ENCODE measurements at places on chromosomes 11 and 22. TPM values are rescaled to one million over a fixed set of nuclear protein-coding genes. Genes with fewer than 3 reads are reported as not detected.

DNA sequence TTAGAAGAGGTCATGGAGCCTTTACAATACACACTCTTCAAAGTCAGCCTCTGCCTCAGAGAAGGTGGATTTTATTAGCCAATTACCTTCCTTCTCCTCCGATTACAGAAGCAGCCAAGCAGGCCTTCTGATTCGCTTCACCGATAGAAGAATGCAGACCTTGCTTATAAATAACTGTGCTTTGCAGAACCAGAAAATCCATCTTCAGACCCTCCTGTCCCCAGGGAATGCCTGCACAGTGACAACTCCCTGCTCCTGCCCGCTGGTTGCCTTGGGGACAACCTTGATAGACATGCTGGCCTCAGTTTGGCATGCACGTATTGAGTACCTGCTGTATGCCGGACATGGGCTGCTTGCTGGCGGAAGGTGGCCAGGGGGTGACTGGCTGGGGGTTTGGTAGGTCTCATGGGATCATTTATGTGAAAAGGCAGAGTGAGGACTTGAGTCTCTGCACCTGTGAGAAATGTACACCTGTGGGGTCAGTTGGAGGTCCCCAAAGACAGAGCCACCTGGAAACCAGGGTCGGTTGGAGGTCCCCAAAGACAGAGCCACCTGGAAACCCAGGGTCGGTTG is 1238.7 kb downstream of the BRD1 start:
- DNase-seq: no peak
- no peaks in the 10 kb centered on the region for H3K27me3 ChIP-seq

GRCh38 chr11:15618583-15619032 is 503.9 kb downstream of the INSC start:
- no peak overlapping the region for H3K27ac ChIP-seq
- DNase-seq: no peak
- peaks cover 9% of the 10 kb centered on the region for H3K4me1 ChIP-seq
- H3K4me3 ChIP-seq: no peak overlapping the region

- H3K27me3 ChIP-seq: peaks cover 59% of the 10 kb centered on the region
- H3K4me3 ChIP-seq: peak overlapping the region; percentile 60
- no peak for DNase-seq
- peak overlapping the region; percentile 45 for H3K27ac ChIP-seq
Observed at GRCh38 chr22:29070490-29070889, 2.3 kb upstream of the KREMEN1 start.

DNA sequence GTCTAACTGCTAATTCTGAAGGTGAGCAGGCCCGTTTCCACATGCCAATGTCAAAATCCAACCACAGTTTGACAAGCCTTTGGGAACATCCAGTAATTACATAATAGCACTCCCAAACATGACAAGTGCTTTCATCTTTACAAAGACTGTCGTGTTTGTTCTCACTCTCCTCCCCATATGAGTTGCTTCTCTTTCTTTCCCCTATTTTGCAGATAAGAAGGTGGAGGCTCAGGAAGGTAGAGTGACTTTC is 55.9 kb upstream of the CD44 start:
- H3K4me1 ChIP-seq: no peaks in the 10 kb centered on the region
- no peak for DNase-seq
- H3K36me3 ChIP-seq: no peaks in the 10 kb centered on the region
- peaks cover 8% of the 10 kb centered on the region for H3K27me3 ChIP-seq
- no peak overlapping the region for H3K4me3 ChIP-seq
- no peak overlapping the region for H3K27ac ChIP-seq

DNA sequence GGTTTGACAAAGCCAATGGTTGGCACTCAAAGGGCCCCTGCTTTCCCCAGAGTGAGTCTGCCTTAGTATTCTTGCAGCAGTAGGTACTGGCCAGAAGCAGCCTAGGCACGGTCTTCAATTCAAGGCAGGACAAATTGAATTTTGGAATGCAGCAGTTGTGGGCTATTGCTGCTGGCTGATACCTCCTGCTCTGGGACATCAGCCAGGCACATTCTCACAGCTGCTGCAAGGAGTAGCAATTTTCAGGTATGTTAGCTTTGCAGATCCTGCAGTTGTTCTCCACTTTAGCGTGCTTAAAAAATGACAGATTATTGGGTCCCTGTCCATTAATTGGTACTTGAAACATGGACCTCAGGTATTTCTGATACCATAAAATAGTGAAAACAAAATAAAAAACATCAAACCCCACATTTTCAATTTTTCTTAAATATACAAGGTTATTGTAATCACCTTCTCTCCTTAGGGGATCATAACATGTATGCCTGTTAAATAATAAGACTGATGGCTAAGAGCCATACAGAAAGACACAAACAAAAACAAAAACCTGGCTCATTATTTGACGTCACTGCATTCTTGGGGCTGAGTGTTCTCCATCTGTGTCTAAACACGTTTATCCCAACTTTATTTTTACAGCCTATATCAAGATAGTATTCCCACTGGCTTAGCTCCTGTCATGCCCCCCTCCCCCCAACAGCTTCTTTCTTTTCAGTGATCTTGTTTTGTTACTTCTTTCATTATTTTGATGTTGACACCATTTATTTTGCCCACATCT is 85.1 kb upstream of the CARD18 start:
- H3K27me3 ChIP-seq: peaks cover 2% of the 10 kb centered on the region
- peaks cover 4% of the 10 kb centered on the region for H3K4me1 ChIP-seq
- no peak for DNase-seq
- no peaks in the 10 kb centered on the region for H3K36me3 ChIP-seq
- no peak overlapping the region for H3K4me3 ChIP-seq
- H3K27ac ChIP-seq: no peak overlapping the region

DNA sequence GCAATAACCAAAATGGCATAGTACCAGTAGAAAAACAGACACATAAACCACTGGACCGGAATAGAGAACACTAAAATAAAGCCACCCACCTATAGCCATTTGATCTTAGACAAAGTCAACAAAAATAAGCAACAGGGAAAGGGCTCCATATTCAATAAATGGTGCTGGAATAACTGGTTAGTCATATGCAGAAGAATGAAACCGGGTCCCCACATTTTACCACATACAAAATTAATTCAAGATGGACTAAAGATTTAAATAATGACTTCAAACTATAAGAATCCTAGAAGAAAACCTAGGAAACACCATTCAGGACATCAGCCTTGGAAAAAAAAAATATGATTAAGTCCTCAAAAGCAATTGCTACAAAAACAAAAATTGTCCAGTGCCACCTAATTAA is 30.1 kb upstream of the NOX4 start:
- no peak overlapping the region for H3K27ac ChIP-seq
- peaks cover 11% of the 10 kb centered on the region for H3K4me1 ChIP-seq
- H3K4me3 ChIP-seq: no peak overlapping the region
- no peaks in the 10 kb centered on the region for H3K27me3 ChIP-seq
- DNase-seq: no peak
- H3K36me3 ChIP-seq: no peaks in the 10 kb centered on the region

DNA sequence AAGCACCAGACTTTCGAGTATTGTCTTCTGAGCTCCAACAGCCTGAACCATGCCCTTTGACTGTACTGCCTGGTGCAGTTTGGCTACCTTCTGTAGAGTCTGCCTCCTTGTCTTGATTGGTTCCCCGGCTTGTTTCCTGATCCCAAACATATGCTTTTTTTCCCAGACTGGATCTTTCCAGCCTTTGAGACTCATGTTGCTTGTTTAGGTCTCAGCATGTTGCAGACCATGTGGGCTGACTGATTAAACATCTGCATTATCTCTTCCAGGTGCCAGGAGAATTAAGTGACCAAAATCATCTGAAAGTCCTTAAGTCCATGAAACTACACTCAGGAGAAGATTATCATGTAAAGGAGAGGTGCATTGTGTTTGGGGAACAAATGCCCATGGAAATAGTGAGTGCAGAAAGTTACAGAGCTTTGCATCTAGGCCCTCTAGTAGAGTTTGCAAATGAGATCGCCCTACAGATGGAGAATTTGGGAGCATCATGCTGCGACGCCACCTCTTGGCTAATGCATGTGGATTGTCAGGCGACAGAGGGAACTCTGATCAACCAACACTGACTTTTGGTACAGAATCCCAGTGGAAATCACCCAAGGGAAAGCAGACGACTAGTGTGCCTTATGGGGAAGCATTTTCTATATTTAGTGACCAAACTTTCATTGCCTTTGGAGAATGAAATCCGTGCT is 188.8 kb downstream of the BLID start:
- H3K4me3 ChIP-seq: no peak overlapping the region
- no peak overlapping the region for H3K27ac ChIP-seq
- peaks cover 11% of the 10 kb centered on the region for H3K27me3 ChIP-seq
- H3K36me3 ChIP-seq: no peaks in the 10 kb centered on the region
- DNase-seq: no peak

DNA sequence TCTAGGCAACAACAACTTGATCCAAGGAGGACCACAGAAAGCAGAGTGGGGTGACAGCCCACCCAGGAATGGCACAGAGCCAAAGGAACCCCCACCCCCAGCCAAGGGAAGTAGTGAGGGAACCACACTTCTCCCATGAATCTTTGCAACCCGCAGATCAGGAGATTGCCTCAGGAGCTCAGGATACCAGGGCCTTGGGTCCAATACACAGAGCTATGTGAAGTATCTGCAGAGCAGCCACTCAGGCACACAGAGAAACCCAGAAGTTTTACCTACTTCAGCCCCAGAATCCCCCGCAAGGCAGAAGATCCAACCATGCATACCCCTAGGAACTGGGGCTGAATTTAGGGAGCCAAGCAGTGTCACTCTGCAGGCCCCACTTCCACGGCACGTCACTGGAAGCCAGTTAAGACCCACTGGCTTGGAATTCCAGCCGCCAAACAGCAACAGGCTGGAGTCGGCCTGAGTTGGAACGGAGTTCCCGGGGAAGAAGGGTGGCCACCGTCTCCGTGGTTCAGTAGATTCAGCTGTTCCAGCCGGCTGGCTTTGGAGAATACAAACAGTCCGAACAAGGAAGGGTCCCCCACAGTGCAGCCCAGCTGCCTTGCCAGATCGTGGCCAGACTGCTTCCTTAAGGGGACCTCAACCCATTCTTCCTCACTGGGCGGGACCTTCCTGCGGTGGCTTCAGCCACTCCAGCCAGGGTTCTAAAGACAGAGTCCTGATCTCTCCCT is 174.1 kb downstream of the TTC28 start:
- H3K4me1 ChIP-seq: peaks cover 2% of the 10 kb centered on the region
- no peak for DNase-seq
- H3K27ac ChIP-seq: no peak overlapping the region
- no peaks in the 10 kb centered on the region for H3K27me3 ChIP-seq
- H3K4me3 ChIP-seq: no peak overlapping the region

DNA sequence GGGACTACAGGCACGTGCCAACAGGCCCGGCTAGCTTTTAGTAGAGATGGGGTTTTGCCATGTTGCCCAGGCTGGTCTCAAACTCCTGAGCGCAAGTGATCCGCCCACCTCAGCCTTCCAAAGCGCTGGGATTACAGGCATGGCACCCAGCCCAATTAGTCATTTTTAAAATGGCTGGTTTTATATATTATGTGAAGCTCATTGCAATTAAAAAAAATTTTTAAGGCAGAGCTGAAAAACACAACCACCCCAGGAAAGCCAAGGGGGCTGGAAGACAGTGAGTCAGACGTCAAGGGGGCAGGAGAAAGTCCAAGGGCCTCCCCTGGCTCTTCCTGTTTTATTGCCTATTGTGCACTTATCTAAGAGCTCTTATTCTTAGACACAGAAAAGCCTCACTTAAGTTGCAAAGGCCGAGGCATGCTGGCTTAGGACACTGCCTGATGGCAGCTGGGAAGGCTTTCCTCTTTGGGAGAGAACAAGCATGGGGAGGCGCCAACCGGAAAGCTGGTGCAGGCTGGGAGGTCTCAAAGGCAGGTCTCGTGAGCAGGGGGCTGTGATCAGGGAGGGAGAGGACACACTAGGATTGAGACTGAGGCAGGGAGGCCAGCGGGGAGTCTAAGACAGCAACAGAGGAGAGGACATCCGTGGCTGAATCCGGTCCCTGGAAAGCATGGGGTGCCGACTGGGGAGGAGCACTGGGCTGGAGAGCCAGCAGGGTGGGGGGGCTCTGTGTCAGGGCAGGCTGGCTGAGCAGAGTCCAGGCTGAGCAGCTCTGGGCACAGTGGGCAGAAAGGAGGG is 11.1 kb upstream of the OSM start:
- no peak overlapping the region for H3K4me3 ChIP-seq
- no peaks in the 10 kb centered on the region for H3K36me3 ChIP-seq
- H3K4me1 ChIP-seq: peaks cover 2% of the 10 kb centered on the region
- peaks cover 16% of the 10 kb centered on the region for H3K27me3 ChIP-seq

DNA sequence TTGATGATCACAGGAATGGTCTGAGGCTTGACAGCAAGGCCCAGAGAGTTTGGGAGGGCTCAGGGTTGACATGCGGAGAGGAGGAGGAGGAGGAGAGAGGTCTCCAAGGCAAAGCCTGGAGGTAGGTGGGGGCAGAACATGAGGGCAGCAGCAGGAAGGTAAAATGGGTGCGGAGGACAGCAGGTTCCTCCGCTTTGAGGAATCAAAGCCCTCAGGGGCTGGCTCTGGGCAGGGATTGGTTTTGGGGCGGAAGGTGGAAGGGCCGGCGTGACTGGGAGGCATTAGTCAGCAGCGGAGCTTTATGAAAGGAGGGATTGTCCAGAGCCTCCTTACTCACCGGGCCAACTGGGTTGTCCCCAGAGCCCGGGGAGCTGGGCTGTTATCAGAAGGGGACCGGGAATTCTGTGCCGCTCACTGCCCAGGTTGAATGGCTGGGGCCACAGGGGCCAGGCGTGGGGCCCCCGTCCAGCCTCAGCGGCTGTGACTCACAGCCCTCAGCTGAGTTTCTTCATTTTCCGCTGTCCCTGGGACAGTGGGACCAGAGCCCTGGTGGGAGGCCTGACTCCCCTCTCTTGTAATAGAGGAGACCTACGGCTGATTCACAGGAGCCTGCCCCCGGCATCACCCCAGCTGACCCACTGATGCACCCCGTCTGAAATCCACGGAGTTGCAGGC is 36.2 kb downstream of the LIF start:
- no peaks in the 10 kb centered on the region for H3K36me3 ChIP-seq
- peaks cover 34% of the 10 kb centered on the region for H3K27me3 ChIP-seq
- no peak overlapping the region for H3K4me3 ChIP-seq
- peak overlapping the region; percentile 62 for H3K27ac ChIP-seq
- peaks cover 12% of the 10 kb centered on the region for H3K4me1 ChIP-seq
- DNase-seq: no peak

GRCh38 chr11:68149417-68149816 is 28.2 kb upstream of the CHKA start:
- peaks cover 12% of the 10 kb centered on the region for H3K27me3 ChIP-seq
- no peak for DNase-seq
- H3K4me1 ChIP-seq: peaks cover 21% of the 10 kb centered on the region

GRCh38 chr11:75263944-75264349 is 23.4 kb downstream of the TPBGL start:
- no peaks in the 10 kb centered on the region for H3K4me1 ChIP-seq
- no peak overlapping the region for H3K27ac ChIP-seq
- peaks cover 6% of the 10 kb centered on the region for H3K27me3 ChIP-seq
- peaks cover 4% of the 10 kb centered on the region for H3K36me3 ChIP-seq
- H3K4me3 ChIP-seq: no peak overlapping the region
- DNase-seq: no peak

- H3K27ac ChIP-seq: peak overlapping the region; percentile 35
- H3K4me1 ChIP-seq: peaks cover 43% of the 10 kb centered on the region
- H3K4me3 ChIP-seq: no peak overlapping the region
- no peak for DNase-seq
- H3K36me3 ChIP-seq: no peaks in the 10 kb centered on the region
Observed at GRCh38 chr11:120184946-120185705, 25.7 kb upstream of the OAF start.

Gene GGT1
- total RNA-seq: 16.9 TPM
